Cerebellar nuclear complex (tissue), 1 donor: ENCODE measurements at places on chromosomes 16 and 17.

GRCh38 chr16:85544668-85545067 lies 68.5 kb upstream of the GSE1 start:
- DNase-seq, result no peak

DNA sequence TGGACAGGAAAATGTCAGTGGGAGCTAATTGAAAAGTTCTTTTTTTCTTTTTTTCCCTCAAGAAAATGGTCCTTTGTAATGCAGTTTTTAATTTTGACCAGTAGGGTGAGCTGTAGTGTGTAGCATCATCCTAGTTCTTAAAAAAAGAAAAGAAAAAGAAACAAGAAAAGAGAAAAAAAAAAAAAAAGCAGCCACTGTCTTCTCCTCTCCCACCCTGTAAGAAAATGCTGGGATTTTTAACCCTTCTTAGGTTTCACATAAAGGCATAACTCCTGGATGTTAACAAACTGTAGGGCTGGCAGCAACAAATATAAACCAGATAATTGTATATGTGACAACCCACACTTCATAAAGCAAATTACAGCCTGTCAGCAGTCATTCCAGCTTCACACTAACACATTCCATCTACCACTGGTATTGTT lies 78.1 kb downstream of the SKAP1 start:
- no peak for DNase-seq

DNA sequence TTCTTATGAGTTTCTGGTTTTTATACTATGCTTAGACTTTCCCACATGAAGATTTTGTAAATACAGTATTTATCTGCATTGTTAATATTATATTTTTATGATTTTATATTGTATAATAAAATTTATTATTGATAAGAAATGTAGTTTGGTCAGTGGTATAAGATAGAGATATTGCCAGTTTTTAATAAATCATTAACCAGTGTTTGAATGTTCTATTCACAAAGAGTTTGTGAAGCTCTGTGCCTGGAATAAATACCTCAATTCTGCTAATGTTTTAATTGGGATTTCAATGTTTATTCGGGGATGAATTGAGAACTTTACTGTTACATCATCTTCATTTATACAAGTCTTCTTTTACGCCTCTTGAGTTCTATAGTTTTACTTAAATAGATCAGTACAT lies 16.9 kb downstream of the COX10 start:
- no peak for DNase-seq

GRCh38 chr16:68190081-68190480 lies 45.8 kb downstream of the ESRP2 start:
- DNase-seq, result no peak

GRCh38 chr16:66923247-66923731 lies 2.0 kb downstream of the RRAD start:
- no peak for DNase-seq

- no peak for DNase-seq
These were observed 339.4 kb downstream of the SEC14L1 start for GRCh38 chr17:77480199-77480508.

DNA sequence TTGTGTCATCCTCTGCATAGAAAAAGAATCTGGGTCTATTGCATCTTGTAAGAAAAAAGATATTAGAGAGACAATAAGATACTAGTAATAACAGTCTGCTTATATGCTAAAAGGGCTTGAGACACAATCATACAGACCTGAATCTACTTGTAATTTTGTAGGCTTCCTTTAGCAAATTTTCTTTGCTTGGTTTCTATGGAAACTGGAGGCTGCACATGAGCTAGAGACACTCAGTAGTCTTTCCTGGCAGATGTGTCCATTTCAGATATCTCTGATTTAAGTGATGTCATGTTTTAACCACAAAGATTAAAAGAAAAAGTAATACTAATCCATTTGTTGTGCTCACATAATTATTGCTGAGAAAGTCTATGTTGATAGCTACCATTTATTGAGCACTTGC lies 123.9 kb upstream of the GNAO1 start:
- DNase-seq, result no peak

DNA sequence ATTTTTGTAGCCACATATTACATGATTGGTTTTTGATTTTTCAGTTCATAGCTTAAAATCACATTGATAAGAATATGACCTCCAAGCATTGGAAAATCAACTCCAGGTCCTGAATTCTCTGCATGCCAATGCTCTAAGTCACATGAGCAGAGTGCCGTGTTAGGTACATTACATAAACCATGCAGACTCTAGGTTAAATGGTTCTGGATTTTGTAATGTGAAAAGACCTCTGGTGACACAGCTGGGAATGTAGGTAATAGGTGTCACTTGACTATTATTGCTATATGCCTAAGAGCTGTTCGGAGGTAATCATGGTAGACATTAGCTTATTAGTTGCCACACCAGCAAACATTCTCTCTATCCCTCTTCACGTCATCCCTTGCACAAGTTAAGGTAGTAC lies 231.1 kb upstream of the SALL1 start:
- no peak for DNase-seq
